Foreskin keratinocyte (primary cell): ENCODE measurements at places on chromosomes 6 and 20. TPM values are rescaled to one million over a fixed set of nuclear protein-coding genes. Genes with fewer than 3 reads are reported as not detected.

DNA sequence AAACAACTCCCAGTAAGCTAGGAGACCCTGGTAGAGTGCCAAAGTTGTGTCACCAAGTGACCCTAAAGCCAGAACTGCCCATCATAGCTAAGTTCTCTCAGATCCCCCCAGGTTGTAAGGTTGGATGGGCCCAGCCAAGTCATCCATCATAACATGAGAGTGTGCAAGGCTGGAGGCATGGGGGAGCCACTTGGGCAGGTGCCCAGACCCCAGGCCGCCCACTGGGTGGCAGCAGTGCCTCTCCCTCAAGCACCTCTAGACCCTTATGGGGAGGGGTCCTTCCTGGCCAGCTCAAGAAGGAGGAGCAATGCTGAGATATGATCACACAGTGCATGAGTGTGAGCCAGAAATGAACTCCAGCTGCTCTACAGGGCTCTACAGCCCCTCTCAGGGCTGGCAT is 154.5 kb downstream of the MYLK4 start:
- no peak for DNase-seq

CLDN20 gene
- not detected in 2 replicates for polyA plus RNA-seq

DNA sequence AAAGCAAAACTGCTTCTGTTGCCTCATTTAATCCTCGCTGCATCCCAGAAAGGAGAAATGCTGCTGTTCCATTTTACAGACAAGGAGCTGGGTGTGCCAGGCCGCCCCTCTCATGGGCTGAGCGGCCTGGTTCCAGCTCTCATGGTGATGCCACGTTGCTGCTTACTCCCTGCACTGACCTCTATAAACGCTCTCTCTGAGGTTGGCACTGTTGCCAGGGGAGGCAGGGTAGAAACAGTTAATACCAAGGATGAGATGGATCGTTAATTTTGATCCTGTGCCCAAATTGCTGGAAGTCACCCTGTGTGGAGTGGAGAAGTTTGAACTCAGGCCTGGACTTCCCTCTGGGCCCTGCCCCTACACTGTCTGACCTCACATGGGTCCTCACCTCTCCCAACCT is 25.6 kb downstream of the SIRPA start:
- no peak for DNase-seq

GRCh38 chr6:134466771-134467525 is 149.0 kb upstream of the SGK1 start:
- DNase-seq: no peak

SIRPD gene
- not detected in 2 replicates for polyA plus RNA-seq

DNA sequence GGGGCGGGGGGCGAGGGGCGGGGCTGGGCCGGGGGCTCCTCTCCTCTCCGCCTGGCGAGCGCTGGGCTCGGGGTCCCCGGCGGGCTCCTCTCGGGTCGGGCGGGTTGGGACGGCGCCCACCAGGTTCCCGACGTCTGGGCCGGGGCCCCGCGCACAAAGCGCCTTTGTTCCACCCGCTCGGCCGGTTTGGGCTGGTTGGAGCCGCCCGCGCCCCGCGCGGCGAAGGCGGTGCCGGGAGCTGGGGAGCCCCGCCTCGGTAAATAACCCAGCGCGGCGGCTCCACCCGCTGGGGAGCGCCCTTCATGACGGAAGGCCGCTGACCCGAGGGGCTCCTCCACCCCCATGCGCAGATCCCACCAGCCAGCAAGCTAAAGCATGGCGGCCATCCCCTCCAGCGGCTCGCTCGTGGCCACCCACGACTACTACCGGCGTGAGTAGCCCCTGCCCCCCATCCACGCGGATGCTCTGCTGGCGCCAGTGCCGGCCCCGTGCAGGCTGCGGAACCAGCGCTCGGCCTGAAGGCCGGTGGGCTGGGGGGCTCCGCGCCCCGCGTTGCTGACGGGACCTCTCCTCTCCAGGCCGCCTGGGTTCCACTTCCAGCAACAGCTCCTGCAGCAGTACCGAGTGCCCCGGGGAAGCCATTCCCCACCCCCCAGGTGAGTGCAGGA is 503 bp downstream of the PPDPF start:
- peak; percentile 40 for DNase-seq

DNA sequence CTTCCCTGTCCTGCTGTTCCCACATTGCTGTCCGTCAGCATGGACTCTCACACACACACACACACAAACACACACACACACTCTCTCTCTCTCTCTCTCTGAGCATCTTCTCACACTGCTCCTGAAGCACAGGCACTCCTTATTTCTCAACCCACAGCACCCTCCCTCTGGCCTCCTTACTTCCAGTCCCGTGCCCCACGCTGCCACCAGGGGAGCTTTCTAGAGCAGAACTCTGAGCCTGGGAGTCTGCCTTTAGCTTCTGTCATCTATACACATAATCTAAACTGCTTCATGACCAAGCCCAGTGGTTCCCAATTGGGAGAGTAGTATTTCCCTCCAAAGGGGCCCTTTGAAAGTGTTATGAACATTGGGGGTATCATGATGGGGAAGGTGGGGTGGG is 29.1 kb downstream of the HECA start:
- no peak for DNase-seq

- DNase-seq: no peak
Observed at GRCh38 chr6:34389034-34389433, 3.4 kb downstream of the NUDT3 start.

DNA sequence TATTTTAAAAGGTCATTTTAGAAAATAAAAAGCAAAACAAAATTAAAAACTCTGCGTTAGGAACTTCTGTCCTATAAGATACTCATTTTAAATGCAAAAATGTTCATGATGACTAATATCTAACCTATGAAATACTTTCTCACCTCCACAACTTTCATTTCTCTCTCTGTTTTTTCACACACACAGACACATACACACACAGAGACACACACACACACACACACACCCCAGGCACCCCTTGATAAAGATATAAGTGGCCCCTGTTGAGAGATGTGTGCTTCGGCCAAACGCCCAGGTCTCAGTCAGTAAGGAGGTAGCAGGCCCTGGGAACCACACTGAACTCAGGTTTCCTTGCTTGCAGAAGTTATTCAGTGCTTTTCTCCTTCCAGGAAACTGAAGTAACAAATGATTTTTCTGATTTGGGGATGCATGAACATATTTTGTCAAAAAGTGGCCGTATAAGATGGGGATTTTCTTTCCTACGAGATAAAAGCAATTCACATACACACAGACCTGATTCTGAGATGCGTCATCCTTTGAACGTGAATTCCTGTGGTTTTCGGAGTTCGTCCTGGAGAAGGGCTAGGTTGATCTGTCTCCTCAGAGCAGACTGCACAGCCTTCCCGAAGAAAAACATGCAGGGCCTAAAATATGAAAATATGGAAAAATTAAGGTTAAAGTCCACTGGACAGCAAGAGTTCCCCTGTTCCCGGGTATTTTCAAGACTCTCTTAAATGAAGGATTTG is 306.8 kb upstream of the FOXQ1 start:
- DNase-seq: no peak

- no peak for DNase-seq
Observed at GRCh38 chr6:148183776-148184175, 158.9 kb upstream of the SASH1 start.

GRCh38 chr6:99426451-99426757 is 1.3 kb upstream of the PNISR start:
- DNase-seq: no peak

GRCh38 chr20:63562461-63563224 is 8.7 kb downstream of the FNDC11 start:
- DNase-seq: no peak

DNA sequence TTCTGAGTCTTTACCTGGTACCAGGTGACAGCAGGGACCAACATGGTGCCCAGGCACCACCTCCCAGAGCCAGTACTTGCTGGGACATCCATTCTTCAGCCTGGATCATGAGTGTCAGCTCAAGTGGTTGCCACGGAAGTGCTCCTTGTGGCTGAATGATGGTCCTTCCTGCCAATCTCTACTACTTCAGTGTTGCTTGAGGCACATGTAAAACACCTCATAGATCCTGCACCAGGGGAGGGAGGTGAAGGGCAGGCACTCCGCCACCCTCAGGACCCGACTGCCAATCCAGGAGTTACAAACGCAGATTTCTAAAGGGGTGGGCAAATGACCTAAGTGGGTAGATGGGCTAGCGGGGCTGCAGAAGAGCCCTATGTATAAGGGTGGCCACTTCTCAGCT is 226.0 kb downstream of the PREX1 start:
- no peak for DNase-seq

DNA sequence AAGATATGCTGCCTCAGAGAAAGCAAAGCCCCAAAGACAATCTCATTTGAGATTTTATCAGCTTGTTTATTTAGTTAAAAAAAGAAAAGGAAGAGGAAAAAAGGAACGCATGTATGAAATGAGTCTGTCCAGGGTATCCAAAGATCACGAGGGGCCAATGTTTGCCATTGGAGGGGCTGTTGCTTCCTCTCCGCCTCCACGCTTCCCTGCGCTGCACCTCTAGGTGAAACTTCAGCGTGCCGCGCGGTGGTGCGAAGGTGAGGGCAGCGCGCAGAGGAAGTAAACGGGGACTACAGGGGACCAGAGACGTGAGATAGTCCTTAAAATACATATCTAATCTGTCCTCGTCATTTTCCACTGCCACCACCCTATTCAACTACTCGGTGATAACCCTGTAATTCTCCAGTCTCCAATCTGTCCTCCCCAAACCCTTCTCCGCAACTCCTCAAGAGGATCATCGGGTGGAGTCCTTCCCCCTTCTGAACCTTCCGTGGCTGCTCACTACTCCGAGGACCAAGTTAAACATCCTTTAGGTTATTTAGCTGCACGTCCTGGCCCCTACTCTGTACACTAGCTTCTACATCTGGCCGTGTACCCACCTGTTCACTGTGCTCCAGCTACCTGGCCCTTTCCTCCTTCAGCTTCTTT is 1.1 kb upstream of the DCBLD1 start:
- no peak for DNase-seq

DNA sequence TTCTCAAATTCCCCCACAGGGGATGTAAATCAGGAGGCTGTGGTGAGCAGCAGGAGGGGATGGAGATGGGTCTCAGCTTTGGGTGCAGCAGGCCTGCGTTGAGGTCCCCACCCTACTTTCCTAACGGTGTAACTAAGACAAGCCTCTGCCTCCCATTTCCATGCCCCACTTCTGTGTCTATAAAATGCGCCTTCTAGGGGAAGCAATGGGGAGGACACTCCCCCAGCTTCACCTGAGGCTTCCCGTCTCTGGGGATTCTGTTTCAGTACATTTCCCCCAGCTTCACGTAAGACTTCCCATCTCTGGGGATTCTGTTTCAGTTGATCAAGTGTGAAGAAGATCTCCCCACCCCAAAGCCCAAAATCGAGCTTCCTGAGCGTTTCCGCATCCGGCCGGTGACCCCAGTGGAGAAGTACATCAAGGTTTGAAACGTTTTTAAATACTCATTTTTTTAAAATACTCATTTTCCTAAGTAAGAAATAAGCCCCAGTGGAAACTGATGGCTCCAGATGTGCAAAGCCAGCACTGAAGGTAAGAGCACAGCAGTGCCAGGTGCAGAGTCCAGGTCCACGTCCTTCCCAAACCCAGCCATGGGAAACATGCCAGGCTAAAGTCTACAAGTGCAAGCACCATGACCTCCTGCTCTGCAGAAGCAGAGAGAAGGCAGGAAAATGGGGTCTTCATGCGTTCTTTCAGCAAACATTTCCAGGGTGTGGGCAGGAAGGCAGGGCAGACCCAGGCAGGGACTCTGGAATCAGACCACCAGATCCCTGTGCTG is 73.1 kb downstream of the ANKRD60 start:
- DNase-seq: no peak

DNA sequence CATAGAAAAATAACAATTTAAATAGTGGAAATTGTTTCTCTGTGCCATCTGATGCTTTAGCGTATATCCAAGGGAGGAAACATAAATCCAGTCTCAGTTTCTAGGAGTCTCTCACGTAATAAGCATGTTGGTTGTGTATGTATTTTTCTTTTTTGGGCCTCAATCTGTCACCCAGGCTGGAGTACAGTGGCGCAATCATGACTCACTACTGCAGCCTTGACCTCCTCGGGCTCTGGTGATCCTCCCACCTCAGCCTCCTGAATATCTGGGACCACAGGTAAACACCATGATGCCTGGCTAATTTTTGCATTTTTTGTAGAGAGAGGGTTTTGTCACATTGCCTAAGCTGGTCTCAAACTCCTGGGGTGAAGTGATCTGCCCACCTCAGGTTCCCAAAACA is 78.6 kb upstream of the PLN start:
- no peak for DNase-seq

DNA sequence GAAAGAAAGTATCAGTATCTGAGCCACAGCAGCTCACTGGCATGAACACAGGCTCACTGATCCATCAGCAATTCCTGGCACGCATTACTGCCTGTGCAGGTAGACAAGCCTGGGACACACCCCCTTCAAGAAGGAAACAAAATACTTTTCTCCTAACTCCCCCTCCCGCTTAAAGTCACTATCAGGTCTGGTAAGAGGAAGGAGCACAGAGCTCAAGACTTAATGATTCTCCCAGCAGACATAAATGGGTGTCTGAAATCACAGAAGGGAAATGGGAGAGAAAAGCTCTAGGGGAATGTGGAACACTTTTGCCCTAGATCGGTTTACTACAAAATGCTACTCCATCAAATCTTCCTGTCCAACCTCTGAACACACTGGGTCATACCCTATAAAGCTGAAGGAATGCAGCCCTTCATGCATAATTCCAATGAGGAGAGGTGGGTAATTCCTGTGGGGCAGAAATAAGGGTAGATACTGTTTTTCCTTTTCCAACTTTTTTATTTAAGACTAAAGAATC is at the start of gene ADGRF1:
ADGRF1 (minus strand) TSS at position 58 of the 517 bp plus-strand sequence. CDS start 13,271 bp downstream, outside the sequence.
- DNase-seq: no peak

DNA sequence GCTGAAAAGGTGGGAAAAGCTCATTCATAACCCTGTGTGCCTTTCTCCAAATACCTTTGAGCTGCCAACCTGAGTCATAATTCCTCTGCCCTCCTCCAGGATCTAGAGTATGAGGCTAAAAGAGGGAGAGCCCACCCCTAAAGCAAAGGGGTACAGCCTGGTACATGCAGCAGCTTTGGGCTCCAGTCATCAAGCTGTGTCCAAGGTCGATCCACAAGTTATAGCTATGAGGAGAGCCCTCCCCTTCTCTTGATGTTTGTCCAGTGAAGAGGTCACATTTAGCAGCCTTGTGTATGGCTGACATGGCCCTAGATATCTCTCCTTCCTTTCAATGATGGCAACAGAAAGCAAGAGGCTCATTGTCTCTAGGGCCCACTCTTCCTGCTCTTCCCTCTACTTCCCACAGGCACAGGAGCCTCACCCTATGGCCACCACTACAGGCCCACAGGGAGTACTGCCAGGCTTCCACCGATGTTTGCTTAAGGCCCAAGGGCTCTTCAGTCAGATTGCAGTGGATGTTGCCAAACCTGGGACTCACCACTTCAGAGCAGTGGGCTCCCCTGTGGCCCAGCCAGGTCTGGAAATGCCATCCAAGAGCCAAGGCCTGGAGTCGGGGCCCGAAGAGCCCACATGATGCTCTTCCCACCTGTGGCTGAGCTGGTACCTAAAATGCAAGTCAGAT is 176.8 kb downstream of the CD83 start:
- no peak for DNase-seq

DNA sequence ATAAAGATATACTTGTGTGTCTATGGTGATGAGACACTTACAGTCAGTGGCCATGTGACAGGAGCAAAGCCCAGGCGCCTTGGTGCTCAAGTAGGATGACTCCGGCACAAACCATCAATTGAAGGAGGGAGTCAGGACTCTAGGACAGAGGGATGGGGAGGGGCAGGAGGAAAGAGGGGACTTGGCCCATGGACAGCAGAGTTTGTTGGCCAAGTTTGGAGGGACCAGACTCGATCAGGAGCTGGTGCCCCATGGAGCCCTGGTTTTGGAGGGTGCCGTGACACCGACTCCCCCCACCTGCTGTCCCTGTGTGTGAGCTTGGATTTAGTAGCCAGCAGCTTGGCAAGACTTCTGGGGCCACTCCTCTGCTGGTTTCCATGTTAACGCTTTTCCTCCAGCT is 66.1 kb downstream of the ADNP start:
- DNase-seq: no peak

- peak; percentile 71 for DNase-seq
Observed at GRCh38 chr6:42136508-42137193, 5.8 kb downstream of the C6orf132 start.

PRSS35 gene
- polyA plus RNA-seq: not detected in 2 replicates
